ENCODE measurements at places on chromosomes 3 and 15. TPM values are rescaled to one million over a fixed set of nuclear protein-coding genes. Genes with fewer than 3 reads are reported as not detected.

GRCh38 chr3:87576752-87577151, 300.4 kb upstream of the POU1F1 start:
- no peak for ATAC-seq

DNA sequence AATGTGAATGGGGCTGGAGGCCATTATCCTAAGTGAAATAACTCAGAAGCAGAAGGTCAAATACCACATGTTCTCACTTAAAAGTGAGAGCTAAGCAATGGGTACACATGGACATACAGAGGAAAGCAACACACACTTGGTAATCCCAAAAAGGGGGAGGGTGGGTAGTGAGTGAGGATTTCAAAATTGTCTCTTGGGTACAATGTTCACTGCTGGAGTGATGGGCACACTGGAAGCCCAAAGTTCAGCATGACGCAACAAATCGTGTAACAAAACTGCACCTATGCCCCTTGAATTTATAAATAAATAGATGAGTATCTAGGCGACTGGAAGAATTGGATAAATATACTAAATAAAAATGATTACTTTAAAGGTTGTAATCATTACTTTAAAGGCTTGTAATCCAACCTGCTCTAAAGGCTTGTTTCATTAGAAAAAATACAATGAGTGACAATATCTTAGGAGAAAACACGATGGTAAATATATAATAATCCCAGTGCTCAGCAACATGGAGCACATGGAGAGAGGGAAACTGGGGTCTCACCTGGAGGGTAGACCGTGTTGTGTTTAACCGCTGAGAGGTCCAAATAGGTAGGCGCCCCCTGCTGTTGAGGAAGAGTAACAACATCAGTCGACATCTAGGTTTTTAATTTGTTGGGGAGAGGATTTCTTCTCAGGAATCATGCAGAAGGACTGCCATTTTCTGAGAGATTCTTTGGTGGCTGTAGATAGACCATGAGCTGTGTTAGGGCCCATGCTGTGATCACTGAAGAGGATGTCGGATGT, 78.5 kb upstream of the ROBO1 start:
- no peak for ATAC-seq

DNA sequence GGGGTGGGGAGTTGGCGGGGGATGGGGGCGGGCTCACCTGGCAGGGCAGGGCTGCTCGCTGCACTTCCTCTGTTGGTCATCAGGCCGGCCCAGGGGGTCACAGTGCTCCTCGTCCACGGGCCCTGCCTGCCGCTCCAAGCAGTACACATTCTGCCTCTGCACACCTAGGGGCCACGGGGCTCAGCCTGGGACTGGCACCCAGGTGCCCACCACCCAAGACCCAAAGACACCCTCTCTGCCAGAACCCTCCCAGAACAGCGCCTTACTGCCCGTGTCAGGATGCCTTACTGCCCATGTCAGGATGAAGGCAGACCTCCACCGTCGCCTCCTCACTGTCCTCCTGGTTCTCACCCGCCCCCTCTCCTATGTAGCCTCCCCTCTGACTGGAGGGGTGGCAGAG, 43.2 kb downstream of the ADAMTS7 start:
- no peak for ATAC-seq

DNA sequence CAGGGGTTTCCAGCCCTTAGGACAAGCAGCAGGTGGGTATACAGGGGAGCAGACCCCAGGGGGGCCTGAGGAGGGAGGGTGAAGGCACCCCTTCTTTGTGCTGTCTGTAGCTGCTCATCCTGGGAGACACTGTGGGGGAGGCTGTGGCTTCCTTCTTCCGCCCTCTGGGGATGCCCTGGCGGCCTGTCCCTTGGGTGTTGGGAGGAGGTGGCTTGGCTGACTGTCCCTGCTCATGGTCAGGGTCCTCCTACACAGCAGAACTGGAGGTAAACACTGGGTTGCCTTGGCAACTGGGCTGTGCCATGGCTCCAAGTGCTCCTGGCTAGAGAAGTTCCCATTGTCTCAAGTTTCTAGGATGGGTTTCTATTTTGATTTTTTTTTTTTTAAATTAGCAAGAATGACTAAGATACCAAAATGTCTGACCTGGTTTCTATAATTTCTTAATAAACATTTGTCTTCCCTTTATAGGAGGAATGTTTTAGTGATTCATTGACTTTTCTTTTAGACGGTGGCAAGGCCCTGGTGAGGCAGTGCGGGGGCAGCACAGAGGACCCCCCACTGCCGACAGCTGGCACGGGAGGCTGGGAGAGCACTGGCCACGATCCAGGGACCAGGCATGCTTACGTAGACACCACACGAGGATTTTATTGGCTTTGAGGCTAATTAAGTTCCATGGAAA, 12.4 kb downstream of the KLF13 start:
- peak; percentile 37 for ATAC-seq

GRCh38 chr3:22542311-22542710, 660.8 kb upstream of the UBE2E2 start:
- no peak for ATAC-seq

- no peak for ATAC-seq
Observed at GRCh38 chr3:98784666-98785600, 21.8 kb downstream of the ST3GAL6 start.

GRCh38 chr15:74820056-74820455, 6.4 kb upstream of the CPLX3 start:
- ATAC-seq, result no peak

DNA sequence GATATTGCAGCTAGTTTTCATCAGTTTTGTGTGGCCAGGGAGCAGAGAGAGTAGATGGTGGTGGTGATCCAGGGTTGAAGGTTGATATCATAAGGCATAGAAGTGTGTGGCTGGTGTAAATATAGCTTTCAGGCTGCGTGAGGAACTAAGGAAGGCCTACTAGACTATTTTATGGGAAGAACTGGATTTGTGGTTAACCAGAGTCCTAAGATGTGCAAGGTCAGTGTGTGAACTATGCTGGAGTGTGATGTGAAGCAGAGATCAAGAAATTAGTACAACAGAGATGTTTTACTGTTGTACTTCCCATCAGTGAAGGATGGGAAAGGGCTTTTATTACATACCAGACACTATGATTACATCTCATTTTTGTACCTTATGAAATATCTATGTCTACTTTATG, 41.5 kb downstream of the MAPK6 start:
- no peak for ATAC-seq

DNA sequence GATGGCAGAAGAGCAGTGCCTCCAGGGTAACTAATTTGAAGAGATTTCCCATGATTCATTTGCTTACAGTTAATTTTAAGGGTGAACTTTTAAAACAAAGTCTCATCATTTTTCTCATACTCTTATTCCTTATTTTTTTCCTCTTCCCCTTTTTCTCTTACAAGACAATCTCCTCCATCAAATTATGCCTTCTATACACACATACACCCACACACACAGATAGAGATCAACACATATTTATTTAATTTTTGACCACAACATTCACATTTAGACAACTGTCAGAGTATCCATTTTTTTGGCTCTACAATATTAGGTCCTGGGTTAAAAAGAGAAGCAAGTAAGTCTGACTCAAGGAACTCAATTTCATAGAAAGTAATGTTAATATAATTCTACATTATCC, 37.6 kb downstream of the AAGAB start:
- ATAC-seq, result no peak

Gene CALML4
- 2.9 TPM for total RNA-seq

Gene CPLX3
- total RNA-seq, result not detected

Gene CD96
- total RNA-seq, result 1.0 TPM

Gene CHRM5
- not detected for total RNA-seq
